ENCODE measurements at places on chromosomes 16 and 17.

GRCh38 chr17:41010441-41010840 is 1.5 kb upstream of the KRTAP3-1 start:
- no peak for DNase-seq

GRCh38 chr16:59121411-59122261 is 387.5 kb upstream of the GOT2 start:
- no peak for DNase-seq

DNA sequence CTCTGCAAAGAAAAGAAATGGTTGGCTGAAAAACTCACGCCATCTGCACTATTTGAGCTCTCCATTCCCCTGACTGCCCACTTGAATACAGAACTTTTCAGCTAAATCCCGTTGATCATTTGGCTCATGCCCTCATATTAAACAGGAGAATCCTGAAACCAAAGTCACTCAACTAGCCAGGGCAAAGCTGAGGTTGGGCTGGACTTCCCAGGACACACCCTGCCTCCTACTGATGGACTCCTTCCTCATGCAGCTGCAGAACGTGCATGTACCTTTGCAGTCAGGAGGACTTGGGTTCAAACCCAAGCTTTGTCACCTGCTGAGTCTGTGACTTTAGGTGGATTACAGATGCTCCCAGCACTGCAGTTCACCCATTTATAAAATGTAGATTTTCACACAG is 7.7 kb downstream of the ASIC2 start:
- no peak for DNase-seq

DNA sequence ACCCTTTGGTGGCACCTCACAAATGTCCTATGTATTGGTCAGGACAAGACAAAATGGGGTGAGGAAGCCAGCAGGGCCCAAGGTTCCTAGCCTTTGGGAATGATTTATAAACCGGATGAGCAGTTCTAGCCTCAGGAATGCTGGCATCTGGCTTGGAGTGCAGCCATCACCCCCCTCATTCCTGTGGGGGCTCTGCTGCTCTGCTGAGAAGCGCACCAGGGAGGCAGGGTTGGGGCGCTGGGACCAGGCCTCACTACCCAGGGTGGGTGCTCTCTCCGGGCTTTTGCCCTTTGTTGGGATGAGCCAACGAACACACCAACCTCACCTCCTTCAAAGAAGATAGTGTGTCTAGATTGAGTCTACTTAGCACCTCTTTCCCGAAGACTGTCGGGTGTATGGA is 39.2 kb downstream of the TMEM11 start:
- peak; percentile 35 for DNase-seq

DNA sequence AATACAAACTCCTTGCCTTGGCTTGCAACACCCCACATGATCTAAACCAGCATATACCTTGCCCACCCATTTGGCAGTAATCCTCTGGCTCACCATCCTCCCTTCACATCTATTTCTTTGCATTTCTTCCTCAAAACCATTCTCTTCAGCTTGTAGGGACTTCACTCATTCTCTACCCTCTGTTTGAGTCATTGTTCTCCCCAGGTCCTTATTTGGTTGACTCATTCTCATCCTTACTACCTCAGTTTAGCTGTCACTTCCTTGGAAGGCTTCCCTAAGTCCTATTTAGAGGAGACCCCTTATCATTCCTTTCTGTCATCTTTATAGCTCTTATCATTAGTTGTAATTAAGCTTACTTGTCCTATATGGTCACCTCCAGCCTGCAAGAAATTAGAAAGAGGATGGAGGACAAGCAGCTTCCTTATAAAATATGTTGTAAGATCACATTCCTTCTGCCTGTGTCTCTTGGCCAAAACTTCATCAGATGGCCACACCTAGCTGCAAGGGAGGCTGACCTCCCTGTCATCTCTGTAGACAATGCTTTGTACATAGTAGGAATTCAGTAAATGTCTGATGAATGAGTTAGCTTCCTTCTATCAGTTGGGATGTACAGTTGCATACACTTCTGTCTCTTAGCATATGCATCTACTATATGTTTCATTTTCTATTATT is 1.7 kb downstream of the TTC19 start:
- DNase-seq: no peak

GRCh38 chr16:15739950-15740349 is 89.9 kb downstream of the NDE1 start:
- DNase-seq: no peak

GRCh38 chr17:10768750-10769251 is 35.1 kb downstream of the TMEM238L start:
- no peak for DNase-seq

DNA sequence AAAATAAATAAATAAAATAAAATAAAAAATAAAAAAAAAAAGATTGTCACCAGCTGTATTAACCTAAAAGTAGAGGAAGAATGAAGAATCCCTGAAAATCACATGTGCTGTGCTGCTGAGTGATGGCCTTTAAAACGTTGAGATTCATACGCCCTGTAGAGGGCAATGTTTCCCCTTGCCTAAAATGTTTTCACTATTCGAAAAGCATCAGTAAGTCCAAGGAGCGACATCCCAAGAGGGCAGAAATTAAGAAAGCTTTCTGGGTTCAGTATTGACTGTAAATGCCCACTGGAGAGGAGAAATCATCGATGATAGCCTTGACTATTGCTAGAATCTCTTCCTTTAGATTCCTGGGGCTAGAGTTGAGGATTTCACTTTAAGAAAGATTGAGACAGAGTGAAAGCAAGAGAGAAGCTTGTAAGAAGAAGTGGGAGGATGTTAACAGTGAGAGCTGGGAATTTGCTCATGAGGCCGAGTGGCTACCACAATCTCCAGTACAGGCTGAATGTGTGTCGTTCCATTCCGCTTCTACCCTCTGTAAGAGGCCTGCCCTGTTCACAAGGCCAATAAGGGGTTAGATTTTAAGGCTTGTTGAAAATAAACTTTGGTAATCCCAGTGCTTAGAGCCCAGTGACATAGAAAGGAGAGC is 170.8 kb upstream of the FAM20A start:
- DNase-seq: no peak

DNA sequence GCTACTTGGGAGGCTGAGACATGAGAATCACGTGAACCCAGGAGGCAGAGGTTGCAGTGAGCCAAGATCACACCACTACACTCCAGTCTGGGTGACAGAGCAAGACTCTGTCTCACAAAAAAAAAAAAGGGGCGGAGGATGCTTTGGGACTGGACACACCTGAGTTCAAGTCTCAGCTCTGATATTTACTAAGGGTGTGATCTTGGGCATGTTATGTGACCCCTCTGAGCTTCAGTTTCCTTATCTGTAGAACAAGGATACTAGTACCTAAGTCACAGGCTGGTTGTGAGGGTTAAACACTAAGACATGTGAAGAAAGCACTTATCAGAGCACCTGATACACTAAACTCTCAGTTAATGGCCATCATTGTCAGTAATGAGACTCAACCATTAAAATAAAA is 25.9 kb downstream of the HOXB1 start:
- DNase-seq: no peak

DNA sequence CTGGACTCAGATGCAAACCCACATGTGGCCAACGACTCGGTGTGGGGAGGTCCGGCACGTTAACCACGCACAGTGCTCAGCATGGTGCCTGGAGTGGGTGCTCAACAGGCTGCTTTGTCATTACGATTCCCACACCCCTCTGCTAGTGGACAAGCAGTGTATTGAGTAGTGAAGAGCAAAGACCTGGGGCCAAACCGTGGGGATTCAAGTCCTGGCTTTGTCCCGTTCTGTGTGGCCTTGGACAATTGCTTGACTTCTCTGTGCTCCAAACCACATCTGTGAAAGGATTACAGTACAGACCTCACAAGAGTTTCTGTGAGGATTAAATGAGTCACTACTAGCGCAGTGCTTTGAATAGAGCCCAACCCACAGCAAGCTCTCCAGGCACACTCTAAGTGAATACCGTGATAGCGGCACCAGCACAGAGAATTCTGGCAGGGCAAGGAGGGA is 33.8 kb downstream of the TRPV2 start:
- no peak for DNase-seq

- DNase-seq: no peak
Observed at GRCh38 chr17:82940226-82941020, 100.6 kb upstream of the ZNF750 start.

- no peak for DNase-seq
Observed at GRCh38 chr17:269616-270514, 82.7 kb downstream of the RPH3AL start.

GRCh38 chr17:45266372-45266926 is 4.6 kb upstream of the SPATA32 start:
- no peak for DNase-seq

DNA sequence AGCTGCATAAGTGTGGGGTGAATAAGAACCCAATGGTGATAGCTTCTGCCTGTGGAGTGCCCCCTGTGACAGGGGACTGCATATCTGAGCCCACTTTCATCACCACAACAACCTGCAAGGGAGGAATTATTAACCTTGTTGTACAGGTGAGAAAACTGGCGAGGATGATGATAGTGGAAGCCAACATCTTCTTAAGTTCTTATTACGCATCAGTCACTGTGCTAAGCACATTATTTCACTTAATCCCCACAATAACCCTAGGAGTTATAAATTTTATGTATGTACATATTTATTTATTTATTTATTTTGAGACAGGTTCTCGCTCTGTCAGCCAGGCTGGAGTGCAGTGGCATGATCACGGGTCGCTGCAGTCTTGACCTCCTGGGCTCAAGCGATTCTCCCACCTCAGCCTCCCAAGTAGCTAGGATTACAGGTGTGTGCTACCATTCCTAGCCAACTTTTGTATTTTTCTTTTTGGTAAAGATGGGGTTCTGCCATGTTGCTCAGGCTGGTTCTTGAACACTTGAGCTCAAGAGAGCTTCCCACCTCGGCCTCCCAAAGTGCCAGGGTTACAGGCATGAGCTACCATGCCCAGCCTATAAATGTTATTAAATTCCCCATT is 7.6 kb downstream of the PDILT start:
- no peak for DNase-seq

GRCh38 chr17:74678541-74678940 is 34.2 kb downstream of the CD300LF start:
- no peak for DNase-seq

GRCh38 chr17:67666710-67667109 is 51.0 kb upstream of the NOL11 start:
- DNase-seq: no peak

Data from activated CD8-positive, alpha-beta memory T cell treated with anti-CD3 and anti-CD28 coated beads for 24 hours (primary cell).